ENCODE measurements at places on chromosomes 1 and 21. TPM values are rescaled to one million over a fixed set of nuclear protein-coding genes. Genes with fewer than 3 reads are reported as not detected.

Gene ATP1A4
- total RNA-seq, result not detected

Gene NUDT4B
- 35.3 TPM for total RNA-seq

Gene DNMT3L
- total RNA-seq, result not detected

Gene LCE1D
- not detected for total RNA-seq

Gene TAL1
- total RNA-seq, result 0.05 TPM

Gene SERINC2
- total RNA-seq, result 22.6 TPM

Gene COQ8A
- 47.9 TPM for total RNA-seq

Gene AUNIP
- 27.8 TPM for total RNA-seq

Gene GJA5
- total RNA-seq, result 1.2 TPM

Gene TMEM53
- total RNA-seq, result 13.7 TPM

Gene SLAMF7
- 3.2 TPM for total RNA-seq

Gene TSPAN1
- 1.3 TPM for total RNA-seq

Gene SYTL1
- total RNA-seq, result 3.1 TPM

Gene MFAP2
- 131 TPM for total RNA-seq

Gene MYOG
- total RNA-seq, result not detected

Gene DISC1
- 14.1 TPM for total RNA-seq

Gene HTR6
- 0.15 TPM for total RNA-seq

Gene EPHB2
- total RNA-seq, result 8.0 TPM

Gene FAM163A
- not detected for total RNA-seq

Gene VWA5B1
- not detected for total RNA-seq

Gene FCAMR
- total RNA-seq, result not detected

Gene VWA1
- 4.9 TPM for total RNA-seq

Gene IFNLR1
- total RNA-seq, result 2.2 TPM

Gene LCE1E
- total RNA-seq, result not detected

Gene LRRC38
- total RNA-seq, result not detected
